ENCODE measurements at places on chromosomes 11 and 22.

DNA sequence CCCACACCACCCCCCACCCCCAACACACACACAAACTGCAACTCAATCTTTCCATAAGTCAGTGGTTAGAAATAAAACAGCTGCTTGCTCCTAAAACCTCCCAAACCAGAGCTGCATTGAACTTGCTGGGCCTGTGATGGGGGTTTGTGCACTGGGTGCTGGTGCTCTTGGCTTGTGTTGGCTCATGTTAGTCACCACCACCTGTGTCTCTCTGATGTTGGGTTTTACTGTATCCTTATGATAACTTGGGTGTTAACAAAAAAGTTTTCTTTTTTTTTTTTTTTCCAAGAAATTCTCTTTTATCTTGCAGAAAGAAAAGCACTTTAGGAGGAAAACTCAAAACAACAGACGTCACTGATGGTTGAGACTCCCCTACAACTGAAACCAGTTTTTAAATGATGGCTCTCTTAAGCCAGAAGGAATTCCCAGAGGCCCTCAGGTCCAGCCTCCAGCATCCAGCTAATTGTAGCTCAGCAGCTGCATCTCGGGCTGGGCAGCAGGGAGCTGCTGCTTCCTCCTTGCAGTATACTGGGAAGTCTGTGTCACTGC is 79.9 kb upstream of the DRD2 start:
- DNase-seq = no peak

GRCh38 chr11:75413864-75414263 is 14.5 kb downstream of the RPS3 start:
- DNase-seq = no peak

- DNase-seq = no peak
Observed at GRCh38 chr11:44030996-44031395, 16.8 kb upstream of the ACCSL start.

DNA sequence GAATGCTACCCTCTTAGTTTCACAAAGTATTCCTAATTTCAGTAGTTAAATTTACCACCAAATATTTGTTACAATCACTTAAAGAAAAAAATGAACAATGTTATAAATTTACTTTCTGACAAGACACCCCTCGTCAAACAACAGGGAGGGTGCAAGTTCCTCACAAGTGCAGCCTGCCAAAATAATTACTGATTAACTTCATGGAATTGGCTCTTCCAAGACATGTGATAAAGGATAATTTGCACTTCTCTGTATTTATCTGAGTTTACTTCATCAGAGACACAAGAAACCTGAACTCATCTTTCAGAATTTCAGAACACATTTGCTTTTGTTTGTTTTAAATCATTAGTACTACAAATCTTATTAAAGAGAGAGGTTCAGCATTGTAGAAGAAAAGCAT is 66.5 kb downstream of the LARGE2 start:
- DNase-seq = no peak

DNA sequence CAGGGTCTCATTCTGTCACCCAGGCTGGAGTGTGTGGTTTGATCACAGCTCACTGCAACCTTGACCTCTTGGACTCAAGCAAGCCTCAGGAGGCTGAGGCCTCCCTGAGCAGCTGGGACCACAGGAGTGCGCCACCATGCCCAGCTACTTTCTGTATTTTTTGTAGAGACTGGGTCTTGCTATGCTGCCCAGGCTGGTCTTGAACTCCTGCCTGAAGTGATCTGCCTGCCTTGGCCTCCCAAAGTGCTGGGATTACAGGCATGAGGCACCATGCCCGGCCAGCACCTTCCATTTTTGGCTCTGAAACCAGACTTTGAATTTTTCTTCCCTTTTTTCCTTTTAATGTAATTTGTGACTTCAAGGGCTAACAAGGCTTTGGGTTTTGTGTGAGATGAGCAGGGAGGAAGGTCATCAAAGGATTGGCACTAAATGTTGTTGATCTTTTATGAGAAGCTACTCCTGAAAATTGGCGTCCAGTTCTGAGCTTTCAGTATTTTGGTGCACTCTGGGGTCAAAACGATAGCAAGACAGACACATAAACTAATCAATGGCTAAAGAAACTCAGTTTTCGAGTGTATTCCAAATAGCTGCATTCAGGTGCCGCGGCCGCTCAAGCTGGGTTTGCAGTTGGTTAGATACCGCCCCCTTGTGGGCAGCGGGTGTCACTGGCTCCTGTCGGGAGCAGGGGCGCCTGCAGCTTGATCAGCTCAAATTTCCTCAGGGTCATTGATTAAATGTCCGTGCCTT is 51.9 kb upstream of the CLMP start:
- peak; percentile 71 for DNase-seq

DNA sequence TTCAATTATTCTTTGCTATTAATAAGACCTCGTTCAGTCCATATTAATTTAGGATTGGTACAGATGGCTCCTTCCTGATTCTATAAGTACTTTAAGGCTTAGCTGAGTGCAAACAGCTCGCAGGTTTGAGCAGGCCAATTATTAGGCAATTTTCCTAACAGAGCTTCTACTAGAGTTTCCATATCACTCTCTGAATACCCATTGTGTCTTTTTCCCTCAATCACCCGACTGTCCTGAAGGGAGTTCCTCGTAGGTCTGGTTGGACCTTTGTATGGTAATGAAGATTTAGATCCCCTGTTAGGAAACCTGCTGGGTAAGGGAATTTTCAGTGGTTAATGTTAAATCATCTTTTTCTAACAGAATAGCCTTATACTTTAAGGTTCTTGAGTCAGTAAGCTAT is 61.1 kb downstream of the ARHGAP42 start:
- no peak for DNase-seq

GRCh38 chr11:75547617-75548058 is 14.4 kb upstream of the SERPINH1 start:
- DNase-seq = no peak

DNA sequence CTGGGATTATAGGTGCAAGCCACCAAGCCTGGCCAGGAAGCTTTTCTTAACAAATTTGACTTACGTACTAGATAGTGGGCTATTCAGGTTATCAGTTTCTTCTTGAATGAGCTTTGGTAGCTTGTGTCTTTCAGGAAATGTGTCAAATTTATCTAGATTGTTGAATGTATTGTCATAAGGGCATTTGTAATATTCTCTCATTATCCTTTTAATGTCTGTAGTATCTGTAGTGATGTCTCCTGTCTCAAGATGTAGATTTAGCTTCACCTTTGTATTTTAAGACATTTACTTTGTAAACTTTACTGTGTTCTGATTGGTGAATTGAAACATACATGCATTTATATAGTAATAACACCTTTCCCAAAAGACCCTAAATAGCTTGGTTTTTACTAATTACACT is 20.7 kb downstream of the ARHGAP8 start:
- DNase-seq = no peak

All from CD8-positive, alpha-beta T cell (primary cell).